Substantia nigra (tissue), 51 donors: ENCODE measurements at places on chromosomes 12 and 14.

- no peak for DNase-seq
Measured at GRCh38 chr12:130764475-130765185, 48.5 kb upstream of the RIMBP2 start.

- DNase-seq: no peak
Measured at GRCh38 chr12:21585485-21585884, 19.2 kb downstream of the GYS2 start.

- DNase-seq: peak; percentile 65
Measured at GRCh38 chr12:22312336-22312735, 22.2 kb downstream of the ST8SIA1 start.

DNA sequence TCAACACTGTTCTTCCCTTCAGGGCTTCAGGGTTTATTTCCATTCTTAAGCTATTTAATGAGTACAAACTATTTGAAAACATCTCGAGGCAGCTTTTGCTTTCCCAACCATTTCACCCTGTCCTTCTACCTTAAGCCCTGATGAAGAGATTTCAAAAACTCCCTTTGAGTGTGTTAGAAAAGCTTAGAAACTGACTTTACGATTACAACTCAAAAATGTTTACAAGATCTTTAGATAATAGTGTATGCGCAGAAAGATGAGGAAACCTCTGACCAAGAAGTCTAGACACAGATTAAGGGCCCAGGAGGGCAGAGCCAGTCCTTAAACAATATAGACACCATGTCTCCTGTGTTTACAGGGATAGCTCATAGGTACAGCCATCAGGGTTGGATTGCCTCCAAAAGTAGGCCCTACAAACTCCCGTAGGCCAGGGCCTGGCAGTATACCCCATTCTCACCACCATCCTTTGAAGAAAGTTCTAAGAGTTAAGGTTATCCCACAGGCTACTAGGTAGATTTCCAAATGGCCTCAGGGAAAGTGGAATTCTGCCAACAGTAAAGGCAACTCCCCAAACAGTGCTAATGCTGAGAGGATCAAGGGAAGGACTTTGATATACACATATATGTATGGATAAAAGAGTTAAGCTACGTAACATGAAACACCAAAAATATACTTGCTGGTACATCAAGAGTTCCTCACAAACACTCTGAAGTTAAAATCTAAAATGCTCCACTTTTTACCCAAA, 11.4 kb upstream of the SOS2 start:
- no peak for DNase-seq

DNA sequence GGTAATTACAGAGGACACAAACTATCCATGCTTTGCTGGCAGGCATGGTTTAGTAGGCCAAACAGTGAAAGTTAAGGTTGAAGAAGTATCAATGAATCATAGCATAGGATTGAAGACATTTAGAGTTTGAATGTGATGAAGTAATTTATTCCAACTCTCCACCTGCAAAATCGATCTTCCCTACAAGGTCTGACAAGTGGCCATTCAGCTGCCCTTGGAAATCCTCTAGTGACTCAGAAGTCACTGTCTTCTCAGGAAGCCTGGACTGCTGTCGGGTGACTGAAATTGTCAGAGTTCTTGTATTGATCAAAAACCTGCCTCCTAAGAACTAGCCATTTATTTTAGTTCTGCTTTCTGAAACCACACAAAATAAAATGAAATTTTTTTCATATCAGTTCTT, 17.7 kb upstream of the STXBP6 start:
- DNase-seq: no peak
